ENCODE measurements at places on chromosomes 11 and 22.

- DNase-seq, result no peak
Measured at GRCh38 chr22:42001121-42001520, 2.5 kb downstream of the WBP2NL start.

DNA sequence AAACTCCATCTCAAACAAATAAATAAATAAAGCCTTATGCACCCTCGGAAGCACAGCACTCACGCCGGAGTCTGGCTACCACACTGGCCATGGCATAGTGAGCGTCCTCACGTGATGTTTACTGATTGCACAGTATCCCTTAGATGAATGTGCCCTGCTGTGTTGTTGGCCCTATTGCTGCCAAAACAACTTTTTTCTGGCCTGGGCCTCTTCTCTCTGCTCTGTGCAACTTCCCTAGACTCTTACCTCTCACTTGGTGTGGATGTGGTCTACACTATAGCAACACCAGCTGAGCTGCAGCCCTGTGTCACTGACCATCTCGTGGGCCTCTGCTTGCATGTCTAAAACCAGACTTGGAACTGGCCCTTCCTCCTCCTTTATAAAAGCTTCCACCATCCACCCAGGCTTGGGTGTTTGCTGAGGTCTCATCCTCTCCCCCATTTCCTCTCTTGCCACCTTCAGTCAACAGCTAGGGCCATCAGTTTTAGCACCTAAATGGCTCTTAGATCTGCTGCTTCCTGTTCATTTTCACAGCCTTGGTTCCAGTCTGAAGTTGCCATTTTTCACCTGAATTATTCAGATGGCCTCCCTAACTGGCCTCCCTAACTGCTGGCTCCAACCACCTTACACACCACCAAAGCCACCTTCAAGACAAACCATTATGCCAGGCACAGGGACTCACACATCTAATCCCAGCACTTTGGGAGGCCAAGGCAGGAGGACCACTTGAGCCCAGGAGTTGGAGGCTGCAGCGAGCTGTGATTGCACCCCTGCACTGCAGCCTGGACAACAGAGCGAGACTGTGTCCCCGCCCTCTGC, 9.2 kb downstream of the ZNF74 start:
- DNase-seq, result no peak

- no peak for DNase-seq
Measured at GRCh38 chr22:43110927-43111623, 525 bp downstream of the BIK start.

GRCh38 chr22:40553014-40553554, 83.4 kb downstream of the MRTFA start:
- no peak for DNase-seq

GRCh38 chr11:74425100-74425499, 26.9 kb upstream of the PGM2L1 start:
- no peak for DNase-seq

DNA sequence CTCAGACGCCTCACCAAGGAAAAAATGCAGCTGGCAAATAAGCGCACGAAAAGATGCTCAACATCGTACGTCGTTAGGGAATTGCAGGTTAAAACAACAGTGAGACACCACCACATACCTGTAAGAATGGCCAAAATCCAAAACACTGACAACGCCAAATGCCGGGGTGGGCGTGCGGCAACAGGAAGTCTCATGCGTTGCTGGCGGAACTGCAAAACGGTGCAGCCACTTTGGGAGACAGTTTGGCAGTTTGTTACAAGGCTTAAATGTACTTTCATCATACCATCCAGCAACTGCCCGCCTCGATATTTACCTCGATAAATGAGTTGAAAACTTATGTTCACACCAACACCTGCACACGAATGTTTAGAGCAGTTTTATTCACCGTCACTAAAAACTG, 7.5 kb upstream of the CTSD start:
- no peak for DNase-seq

GRCh38 chr11:61698173-61698948, 18.2 kb downstream of the DAGLA start:
- no peak for DNase-seq

GRCh38 chr22:37269936-37270678, 12.2 kb upstream of the CYTH4 start:
- no peak for DNase-seq

DNA sequence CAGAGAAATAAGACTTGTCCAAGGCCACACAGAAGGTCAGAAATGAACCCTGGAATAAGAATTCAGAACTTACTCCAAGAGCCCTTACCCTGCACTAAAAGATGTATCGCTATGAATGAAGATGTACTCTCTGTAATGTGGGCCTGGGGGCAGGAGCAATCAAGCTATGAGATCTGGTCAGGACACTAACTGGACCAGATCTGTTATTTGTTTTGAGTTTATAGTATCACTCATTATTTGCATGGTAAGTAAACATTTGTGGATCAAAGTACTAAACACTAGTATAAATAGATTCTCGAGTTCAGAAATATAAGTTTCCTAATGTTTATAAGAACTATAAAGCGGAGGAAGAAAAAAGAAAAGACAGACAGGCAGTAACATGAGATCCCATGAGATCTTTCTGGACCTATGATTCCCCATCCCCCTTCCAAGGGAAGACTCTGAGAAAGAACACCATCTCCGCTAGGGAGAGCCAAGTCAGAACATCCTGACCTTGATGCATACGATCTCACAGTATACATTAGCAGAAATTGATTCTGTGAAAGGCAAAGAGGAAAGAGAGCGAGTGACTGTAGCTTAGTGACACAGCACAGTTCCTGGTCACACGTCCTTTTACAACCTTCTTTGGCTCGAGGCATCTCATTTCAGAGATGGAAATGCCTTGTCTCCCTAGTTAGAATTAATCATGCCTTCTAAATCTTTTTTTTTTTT, 71.2 kb downstream of the USP35 start:
- no peak for DNase-seq

DNA sequence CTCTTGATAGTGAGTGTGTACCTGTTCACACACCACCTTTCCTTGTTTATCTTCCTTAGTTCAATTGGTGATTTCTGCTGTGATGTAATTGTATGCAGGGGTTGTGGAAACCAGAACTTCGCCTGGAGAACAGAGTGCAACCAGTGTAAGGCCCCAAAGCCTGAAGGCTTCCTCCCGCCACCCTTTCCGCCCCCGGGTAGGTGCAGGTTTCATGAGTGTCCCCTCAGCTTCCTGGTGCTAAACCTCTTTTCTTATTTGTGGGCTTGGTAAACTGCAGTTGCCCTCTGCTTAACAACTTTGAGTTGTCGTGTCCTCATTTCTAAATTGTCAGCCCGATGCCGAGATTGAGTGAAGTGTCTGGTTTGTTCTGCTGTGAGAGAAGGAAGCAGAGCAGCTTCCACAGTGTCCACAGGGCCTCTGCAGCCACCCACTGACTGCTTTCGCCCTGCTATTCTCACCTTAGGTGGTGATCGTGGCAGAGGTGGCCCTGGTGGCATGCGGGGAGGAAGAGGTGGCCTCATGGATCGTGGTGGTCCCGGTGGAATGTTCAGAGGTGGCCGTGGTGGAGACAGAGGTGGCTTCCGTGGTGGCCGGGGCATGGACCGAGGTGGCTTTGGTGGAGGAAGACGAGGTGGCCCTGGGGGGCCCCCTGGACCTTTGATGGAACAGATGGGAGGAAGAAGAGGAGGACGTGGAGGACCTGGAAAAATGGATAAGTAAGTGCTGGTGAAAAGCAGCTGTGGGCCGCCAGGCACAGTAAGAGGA, 7.1 kb upstream of the GAS2L1 start:
- no peak for DNase-seq

- DNase-seq, result no peak
Measured at GRCh38 chr11:82873919-82874333, 26.3 kb downstream of the PRCP start.

DNA sequence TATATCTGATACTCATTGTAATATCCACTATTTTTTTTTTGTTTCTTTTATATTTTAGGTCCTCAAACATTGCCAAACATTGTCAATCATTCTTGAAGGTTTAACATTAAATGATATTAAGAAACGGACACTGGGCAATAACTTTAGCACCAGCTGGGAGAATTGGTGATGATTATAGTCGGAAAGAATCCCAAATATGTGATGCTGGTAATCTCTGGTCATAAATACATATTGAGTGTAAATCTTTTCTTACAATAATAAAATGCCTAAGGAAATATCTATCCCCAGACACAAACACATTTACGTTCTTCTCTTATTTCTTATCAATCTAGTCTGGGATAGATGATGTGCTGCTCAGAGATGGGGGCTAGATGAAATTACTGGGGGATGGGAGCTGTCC, 25.2 kb downstream of the OR51E2 start:
- DNase-seq, result no peak

- no peak for DNase-seq
Measured at GRCh38 chr11:83285151-83285770, 906 bp downstream of the CCDC90B start.

GRCh38 chr22:27391092-27391770, 410.3 kb downstream of the MN1 start:
- no peak for DNase-seq

DNA sequence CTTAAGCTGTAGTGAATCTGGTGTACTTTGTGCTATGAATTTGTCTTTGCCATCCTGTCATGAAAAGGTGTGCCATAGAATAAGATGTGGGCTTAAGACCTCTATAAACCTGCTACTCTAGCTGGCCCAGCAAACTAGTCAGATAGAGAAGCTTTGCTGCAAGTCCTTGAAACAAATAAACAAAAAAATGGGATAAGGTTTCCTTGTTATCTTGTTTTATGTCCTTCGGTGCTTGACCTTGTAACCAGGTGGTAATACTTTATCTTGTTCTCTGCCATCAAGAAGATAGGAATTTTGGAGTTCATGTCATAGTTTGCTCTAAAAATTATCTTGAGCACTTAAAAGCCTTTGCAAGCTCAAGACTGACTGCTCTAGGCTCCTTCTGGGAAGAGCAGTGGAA, 14.3 kb upstream of the TMEM86A start:
- no peak for DNase-seq

GRCh38 chr22:31653944-31654343, 8.1 kb downstream of the PISD start:
- no peak for DNase-seq

GRCh38 chr11:88421530-88421929, 84.0 kb upstream of the CTSC start:
- peak; percentile 47 for DNase-seq

- DNase-seq, result no peak
Measured at GRCh38 chr11:92330114-92330513, 105.5 kb downstream of the FAT3 start.

- DNase-seq, result no peak
Measured at GRCh38 chr11:96341211-96342013, 1.6 kb downstream of the MAML2 start.

DNA sequence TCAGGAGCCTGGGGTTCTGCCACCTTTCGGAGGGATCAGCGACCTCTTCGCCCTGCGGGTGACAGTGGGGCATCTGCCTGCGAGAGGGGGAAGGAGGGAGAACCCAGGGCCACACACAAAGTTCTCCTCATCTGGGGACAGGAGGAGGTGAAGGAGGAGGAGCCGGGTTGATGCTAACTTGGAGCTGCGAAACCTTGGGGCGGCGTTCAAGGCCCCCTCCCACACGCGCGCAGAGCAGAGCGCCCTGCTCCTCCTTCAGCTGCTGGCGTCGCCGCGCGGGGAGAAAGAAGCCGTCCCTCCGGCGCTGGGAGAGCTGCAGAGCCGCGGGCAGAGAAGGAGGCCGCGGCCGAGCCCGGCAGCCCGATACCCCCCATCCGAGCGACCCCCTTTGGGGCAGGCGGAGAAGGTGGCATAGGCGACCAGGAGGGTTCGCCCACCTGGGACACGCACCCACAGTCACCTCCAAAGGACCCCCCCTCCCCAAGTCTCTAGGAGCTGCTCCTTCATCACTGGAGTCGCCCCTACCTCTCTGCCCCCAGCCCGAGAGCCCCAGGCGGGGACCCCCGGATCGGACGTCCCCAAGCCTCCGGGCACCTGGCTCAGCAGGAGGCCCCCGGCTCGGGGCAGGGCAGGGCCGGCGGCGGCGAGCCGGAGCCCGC, at the start of gene RASD2:
RASD2 (plus strand) TSS at position 237 of the 659 bp plus-strand sequence. CDS start 5,979 bp downstream, outside the sequence.
- DNase-seq, result no peak

DNA sequence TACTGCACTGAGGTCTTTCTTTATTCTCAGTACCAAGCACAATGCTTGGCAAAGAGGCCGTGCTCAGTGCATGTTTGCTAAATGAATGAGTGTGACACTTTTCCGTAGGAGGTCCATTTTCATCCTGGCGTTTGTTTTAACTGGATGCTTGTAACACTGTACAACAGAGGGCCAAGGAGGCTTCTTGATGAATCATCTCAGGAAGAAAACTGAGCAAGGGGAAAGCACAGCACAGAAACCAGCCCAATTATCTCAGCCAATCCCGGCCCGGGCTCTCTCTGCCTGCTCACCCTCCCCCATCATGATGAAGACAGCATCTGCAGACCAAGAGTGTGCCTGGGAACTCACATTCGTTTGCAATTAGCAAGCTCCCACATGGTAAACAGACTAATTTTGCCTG, 570.3 kb downstream of the OPCML start:
- no peak for DNase-seq

DNA sequence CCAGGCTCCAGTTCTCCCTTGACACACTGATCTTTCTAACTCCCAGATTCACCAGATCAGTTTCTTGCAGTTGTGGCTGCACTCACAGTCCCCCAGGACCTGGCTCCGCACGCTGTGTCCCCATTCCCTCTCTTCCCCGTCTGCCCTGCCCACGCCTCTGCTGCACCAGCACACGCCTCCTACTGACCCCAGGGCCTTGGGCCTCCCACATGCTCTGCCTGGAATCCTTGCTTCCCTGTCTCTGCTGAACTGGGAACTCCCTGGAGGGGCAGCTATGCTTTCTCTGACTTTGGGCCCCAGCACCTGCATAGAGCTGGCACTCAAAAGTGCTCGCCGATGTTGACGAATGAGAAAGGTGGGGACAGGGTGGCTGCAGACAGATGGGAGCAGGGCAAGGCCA, 68.9 kb downstream of the MYO7A start:
- no peak for DNase-seq

DNA sequence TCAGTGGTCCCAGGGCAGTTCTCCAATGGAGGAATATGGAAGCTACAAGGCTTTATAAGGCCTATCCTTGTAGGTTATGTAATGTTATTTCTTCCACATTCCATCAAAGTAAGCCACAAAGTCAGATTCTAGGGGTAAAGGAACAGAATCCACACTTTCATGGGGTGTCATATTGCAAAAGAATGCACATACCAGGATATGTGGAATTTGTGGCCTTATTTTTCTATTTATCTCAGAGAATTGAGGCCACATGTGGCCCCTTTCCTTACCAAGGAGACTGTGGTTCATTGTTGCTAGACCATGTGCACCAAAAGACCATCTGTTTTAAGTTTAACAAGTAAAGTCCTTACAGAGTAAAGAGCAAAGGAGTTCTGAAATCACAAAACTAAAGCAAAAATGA, 12.9 kb downstream of the LRRC4C start:
- no peak for DNase-seq

Data from GM12864 (cell line).